ENCODE measurements at places on chromosomes 2 and 18.

DNA sequence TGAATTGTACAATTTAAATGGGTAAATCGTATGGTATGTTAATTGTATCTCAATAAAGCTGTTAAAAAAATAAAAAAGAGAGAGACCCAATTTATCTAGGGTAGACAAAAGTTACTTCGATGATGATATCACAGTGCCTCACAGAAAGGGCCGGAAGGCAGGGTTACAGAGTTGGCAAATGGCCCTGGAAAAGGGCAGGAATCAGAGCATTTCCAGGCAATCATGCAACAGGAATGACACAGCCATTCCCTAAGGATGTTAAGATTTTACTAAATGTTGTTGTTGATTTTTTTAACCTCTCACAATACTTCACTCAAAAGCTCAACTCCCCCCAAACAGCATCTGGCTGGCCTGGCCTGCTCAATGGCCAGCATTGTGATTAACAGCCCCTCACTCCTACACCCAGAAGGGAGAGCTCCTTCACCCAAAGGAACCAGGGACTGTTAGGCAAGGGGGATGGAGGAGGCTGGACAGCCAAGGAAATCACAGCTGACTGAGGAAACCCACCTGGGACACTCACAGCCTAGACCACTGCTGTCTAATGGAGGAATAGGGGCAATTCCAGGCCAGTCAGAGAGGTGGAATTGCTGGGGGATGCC is 7.7 kb upstream of the SP100 start:
- DNase-seq = peak; percentile 82

DNA sequence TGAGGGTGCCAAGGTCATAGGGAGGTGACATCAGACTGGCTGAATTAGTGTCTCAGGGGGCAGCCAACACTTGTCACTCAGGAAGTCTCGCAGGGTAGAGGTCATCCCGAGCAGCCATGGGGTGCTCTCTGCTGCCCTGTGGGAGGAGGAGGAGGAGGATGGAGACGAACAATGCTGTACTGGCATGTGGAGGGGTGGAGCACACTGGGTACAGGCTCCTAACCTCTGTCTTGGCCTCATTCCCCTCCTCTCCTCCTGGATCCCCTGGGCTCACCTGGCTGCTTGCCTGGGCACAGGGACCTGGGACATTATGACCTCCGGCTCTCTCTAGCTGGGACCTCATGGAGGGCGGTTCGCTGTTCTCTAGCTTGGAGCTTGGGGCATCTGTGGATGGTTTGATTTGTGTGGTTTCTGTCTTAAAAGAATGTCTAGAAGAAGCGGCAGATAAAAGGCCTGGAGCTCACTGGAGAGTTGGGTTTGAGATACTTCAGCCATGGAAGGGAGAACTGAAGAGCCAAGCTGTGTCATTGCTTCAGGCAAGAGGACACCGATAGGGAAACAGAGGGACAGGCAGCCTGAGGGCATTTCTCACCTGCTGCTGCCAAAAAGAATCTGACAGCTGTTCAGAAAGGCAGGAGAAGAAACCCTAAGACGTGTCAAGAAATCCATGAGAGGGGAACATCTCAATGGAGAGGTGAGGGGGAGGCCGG is 133.1 kb downstream of the SEPTIN10 start:
- no peak for DNase-seq

- no peak for DNase-seq
These were observed 8.2 kb upstream of the SMARCAL1 start for GRCh38 chr2:216404010-216404618.

DNA sequence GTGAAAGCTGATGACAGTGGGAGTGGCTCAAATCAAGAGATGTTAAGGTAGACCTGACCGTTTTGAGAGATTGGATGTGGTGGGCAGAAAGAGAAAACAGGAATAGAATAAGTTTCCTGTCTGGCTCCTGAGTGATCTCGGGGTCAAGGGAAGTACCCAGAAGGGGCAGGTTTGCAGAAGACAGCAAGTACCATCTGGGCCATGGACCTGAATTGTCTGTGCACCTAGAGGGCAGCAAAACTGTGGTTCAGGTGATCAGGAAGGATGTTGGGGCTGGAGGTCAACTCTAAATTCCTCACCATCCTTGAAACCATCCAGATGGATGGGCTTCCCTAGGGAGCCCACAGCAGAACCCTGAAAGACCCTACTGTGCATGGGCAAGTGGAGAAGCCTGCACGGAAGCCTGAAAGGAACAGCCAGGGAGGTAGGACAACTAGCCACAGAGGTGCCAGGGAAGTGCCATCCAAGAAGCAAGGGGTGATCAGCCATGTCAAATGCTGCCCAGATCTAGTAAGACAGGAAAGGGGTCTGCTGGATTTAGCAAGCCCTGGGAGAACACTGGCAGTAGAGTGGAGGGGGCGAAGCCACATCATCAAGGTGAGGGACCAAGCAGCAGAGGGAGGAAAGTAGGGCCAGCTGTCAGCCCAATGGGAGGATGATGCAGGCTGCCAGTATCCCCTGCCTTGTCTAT is 8.0 kb downstream of the TEX261 start:
- DNase-seq = no peak

DNA sequence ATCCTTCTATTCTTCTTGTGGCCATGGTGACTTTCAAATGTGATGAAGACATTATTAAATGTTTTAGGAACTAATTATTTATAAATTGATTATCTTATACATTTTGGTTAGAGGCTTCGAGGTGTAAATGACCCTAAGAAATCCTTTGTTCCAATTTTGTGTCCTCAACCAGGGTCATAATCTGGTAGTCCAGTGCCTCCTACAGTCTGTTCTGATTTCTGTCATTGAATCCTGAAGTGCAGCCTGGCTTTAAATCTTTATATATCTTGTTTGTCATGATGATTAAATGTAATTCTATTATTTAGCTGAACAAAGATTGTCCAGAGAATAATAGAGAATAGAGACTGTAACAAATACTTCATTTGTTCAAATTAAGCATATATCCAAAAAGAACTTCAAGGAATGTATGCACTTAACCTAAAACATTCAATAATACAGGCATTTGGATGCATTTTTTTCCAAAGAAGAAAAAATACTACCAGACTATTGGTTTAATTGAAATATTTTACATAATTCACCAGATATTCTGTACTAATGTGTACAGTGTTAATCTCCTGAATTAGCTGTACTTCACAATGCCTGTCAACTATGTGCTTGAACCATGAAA is 89.8 kb downstream of the PRPF40A start:
- no peak for DNase-seq

DNA sequence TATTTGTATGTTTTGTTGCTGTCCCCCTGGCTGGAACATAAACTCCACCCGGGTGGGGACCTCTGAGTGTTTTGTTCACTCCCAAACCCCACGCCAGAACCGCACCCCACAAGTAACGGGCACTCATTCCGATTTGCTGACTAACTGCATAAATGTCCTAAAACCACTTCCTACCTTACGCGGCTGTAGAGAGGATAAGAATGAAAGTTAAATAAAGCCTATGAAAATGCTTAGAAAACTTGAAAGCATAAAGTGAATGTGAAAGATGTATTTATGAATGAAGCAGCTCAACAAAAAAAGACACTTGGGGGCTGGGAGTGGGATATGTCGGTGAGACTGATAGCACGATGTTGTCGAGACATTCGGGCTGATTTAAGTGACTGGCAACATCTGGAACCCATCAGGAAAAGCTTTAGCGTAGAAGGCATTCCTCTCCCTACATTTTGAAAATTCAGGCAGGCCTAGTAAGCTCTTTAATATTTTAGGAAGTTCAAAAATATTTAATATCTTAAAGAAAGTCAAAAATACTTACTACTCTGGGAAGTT is 206.7 kb downstream of the SH3RF3 start:
- DNase-seq = no peak

DNA sequence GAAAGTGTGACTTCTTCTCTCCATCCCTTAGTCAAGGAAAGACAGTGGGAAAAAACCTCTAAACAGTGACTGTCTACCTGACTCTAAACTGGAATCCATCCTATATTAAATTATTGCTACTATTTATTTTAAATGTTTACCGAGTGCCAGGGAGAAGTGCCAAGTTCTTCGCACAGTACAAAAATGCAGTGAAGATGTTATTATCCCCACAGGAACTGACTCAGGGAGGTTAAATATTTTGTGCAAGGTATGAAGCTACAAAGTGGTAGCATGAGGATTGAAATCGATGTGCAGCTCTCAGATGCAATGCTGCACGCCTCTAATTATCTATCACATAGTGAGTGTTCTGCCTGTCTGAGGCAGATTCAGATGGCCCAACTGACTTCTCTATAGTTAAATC is 91.1 kb downstream of the MEP1B start:
- no peak for DNase-seq

- DNase-seq = no peak
These were observed 230.8 kb downstream of the GULP1 start for GRCh38 chr2:188522517-188522916.

GRCh38 chr2:22694300-22694699 is 690.7 kb upstream of the KLHL29 start:
- no peak for DNase-seq

DNA sequence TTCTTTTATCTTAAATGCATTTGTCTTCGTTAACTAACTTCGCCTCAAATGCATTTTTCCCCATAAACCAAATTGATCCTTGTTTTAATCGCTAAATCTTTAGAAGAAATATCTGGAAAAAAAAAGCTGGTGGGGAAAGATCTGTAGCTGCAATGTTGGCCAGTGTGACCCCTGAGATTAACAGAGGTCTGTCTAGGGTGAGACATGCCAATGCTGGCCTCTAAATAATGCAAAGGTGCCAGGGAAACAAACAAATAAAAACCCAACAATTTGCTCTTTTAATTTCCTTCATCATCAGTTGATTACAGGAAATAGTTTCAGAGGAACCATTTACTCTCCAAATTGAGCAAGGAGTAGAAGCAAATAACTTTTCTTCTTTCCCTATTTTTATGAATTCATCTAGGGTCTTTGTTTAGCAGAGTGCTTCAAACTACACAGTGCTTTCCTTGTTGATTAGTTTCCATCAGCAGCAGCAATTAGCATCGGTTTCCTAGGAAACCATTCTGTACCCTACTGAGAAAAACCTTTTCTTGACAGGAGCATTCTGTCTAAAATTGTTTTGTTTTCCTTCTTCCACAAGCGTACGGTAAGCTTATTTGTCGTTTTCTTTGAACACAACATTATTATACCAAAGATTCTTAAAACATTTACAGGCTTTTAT is 100.5 kb upstream of the UNC80 start:
- no peak for DNase-seq

GRCh38 chr18:74065366-74065765 is 82.3 kb downstream of the FBXO15 start:
- no peak for DNase-seq

GRCh38 chr2:439556-440402 is 151.9 kb upstream of the ALKAL2 start:
- no peak for DNase-seq

- DNase-seq = no peak
These were observed 266.5 kb downstream of the NEDD4L start for GRCh38 chr18:58310517-58310916.
